ENCODE measurements at places on chromosomes 1 and 21.

- DNase-seq = no peak
These were observed 93.1 kb downstream of the MRPS6 start for GRCh38 chr21:34166468-34166867.

DNA sequence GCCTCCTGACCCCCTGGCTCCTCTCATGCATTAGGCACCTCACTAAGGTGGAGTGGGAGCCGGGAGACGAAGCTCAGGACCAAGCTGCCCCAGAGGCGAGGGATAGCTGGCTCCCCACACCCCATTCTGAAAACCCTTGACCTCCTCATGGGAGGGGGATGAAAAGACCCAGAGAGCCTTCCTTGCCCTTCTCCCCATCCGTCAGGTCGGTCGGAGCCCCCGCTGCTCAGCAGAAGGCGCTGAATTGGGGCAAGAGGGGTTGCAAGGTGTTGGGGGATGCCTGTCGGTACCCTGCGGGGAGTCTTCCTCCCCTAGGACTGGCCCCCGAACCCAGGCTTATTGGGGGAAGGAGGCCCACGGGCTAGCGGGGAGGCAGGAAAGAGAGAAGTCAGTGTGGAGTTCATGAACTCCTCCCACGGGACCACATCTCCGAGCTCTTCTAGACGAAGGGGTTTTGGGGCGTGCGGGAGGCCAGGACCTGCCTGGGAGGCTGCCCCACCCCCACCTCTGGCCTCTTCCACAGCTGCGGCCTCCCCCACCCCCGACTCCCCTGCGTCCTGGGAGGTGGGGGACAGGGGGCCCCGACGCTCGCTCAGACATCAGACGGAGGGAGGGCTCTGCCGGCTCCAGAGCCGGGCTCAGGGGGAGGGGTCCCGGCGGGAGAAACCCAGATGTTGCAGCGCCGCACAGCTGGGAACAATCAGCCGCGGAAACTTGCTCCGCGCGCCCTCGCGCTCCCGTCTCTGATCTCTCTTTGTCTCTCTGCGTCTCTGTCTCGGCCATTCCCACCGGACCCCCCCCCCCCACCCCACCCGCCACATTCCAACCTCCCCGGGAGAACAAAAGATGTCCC is 719 bp downstream of the MFAP2 start:
- DNase-seq = no peak

DNA sequence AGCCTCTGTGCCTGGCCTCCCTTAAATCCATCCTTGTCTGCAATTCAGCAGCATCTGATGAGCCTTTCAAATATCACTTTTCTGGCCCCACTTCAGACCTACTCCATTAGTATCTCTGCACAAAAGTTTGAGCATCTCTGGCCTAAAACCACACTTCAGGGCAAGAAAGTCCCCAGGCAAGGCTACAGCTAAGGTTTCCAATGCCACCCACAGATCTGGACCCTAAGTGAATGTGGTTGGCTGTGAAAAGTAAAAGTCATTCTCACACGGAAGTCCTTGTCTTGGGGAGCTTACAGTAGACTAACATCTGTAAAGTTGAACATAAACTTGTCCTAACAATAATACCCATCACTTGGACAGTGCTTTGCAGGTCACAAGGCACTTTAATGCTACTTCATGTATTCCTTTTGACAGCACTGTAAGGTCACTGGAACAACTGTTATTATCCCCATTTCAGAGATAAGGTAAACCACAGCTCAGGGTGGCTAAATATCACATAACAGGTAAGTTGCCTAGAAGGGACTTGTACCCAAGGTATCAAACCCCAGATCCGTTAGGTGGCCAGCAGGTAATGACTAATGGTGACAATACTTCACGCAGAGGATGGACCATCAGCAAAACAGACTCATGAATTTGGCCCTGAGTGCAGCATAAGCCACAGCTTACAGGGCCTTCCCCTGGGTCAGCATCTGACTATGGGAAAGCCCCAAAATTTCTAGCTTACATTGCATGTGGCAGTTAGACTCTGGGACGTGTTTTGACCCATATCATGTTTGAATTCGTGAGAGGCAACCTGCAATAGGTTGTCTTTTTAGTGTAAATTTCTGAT is 356.0 kb downstream of the HHAT start:
- DNase-seq = no peak

DNA sequence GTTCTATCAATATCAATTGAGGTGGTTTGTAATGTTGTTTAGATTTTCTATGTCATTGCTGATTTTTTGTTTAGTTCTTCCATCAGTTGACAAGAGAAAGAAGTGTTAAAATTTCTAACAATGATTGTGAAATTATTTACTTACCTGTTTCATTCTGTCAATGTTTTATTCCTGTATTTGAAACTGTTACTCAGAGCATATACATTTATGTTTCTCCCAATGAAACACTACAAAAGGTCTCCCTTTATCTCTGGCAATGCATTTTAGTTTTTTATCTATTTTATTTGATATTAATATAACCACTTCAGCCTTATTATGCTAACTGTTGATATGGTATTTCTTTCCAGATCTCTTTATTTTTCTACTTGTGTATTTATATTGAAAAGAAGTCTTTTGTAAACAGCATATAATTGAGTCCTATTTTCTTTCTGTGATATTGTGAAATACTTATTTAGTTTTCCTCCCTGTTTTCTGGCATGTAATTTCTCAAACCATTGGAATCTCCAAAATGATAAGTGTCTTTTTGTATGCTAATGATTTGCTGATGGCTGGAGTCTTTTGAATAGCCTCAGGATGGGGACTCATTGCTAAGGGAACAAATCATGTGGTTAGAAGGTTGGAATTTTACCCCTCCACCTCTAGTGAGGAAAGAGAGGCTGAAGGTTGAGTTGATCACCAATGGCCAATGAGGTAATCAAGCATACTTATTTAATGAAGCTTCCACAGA is 122.0 kb downstream of the ADSS2 start:
- peak; percentile 17 for DNase-seq

- no peak for DNase-seq
These were observed 23.2 kb downstream of the MCOLN2 start for GRCh38 chr1:84973498-84974334.

GRCh38 chr1:222099746-222100145 is 357.9 kb upstream of the DUSP10 start:
- no peak for DNase-seq

DNA sequence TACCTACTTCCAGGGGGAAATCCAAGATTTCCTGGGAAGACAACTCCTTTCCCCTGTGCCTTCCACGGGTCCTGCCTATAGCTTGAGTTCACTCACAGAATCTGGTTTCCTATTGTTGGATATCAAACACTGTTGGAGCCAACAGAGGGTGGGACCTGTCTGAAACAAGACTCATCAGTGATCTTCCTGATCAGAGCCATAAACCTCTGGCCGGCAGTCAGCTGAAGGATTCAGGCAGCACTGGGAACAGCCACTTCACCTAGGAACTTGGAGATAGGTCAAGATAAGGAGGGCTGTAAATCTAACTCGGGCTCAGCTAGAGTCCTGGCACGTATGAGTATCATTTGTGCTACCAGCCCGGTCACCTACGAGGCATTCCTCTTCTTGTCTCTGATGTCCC is 23.3 kb downstream of the SH3BP5L start:
- DNase-seq = no peak

DNA sequence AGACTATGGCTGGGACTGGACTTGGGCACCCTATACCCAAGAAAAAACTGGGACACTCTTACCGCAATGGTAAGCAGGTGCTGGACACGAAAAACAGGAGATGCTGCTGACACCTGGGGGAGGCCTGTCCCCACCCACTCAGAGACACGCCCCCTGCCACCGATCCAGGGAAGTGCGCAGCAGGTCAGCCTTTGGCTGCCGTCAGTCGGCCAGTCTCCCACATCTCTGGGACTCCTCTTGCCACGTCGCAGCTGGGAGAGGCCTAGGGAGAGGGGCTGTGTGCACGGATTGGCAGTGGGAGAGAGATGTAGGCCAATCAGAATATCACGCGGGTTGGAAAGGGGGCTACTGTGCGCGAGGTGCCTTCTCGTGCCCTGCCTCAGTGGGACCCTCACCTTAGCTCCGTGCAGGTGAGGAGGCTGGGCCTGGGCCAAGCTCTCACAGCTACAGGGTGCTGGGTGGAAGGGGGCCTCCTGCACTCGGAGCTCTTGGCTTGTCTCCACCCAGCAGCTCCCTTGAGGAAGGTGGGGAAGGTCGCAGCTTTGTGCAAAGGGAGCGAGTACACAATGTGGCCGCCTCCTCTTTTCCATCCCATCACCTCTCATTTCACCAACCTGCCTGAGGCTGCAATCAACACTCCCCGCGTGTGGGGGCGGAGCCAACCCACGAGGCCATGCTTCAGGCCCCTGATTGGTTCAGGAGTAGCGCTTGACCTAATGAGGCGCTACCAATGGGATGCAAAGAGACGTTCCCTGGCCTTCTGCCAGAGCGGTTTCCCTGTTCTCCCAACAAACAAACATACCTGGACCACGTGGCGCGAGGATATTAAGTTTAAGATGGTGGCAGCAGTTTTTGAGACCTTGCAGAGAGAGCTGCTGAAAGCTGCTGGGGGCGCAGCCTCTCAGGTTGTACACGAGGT is 25.7 kb upstream of the LDLRAP1 start:
- no peak for DNase-seq

GRCh38 chr1:230210326-230210980 is 143.4 kb downstream of the GALNT2 start:
- DNase-seq = no peak

GRCh38 chr1:33015216-33015615 is 21.5 kb downstream of the AK2 start:
- DNase-seq = no peak

GRCh38 chr1:146012703-146013558 is 8.6 kb downstream of the HJV start:
- DNase-seq = peak; percentile 72

DNA sequence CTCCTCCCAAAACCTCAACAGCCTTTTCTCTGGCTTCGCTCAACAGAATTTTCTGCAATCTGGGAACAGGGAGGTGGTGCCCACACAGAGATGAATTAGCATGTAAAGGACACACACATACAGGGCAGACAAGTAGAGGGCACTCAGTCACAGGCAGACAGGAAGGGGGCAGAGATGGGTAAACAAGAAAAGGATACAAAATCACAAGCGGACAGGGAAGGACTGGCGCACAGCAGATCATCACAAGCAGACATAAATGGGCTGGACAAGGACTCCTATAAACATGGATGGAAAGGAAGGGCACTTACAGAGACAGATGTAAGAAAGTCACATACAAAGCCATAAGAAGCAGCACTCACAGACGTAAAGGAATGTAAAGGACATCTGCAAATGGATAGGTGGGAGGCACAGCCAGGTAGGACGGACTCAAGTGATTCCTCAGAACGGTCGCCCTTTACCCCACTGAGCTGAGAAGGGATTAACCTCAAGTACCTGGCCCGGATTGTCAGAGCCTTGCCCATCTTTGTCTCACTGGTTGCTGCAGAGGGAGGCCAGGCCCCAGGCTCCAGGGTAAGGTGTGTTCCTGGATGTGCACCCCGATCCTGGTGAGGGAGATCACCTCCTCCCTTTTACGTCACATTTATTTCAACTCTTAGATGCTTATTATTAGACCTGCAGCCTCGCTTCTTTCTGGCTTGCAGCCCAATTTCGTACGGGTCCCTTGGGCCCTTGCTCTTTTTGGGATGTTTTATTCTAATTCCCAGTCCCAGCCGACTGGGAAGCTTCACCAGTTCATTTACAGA is 836 bp upstream of the PRCC start:
- DNase-seq = no peak

- DNase-seq = no peak
These were observed 162.4 kb upstream of the DUSP10 start for GRCh38 chr1:221904319-221904718.

- no peak for DNase-seq
These were observed 49.6 kb downstream of the TSEN15 start for GRCh38 chr1:184101141-184101540.

- no peak for DNase-seq
These were observed 22.6 kb downstream of the STX12 start for GRCh38 chr1:27795601-27796000.

DNA sequence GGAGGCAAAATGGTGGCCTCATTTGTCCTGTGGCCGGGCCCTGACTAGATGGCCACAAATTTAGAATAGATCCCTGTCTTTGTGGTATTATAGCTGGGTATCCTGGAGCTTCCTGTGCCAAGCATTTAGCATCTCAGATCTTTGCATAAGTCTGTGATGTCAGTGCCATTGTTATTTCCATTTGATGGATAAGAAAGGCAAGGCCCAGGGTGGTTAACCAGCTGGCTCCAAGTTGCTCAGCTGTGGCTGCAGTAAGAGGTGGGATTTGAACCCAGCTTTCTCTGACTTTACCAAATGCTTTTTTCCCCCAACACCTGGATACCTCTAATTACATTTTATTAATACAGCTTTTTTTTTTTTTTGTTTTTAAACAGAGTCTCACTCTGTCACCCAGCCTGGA is 11.7 kb upstream of the TNFRSF8 start:
- no peak for DNase-seq

- DNase-seq = no peak
These were observed 122.3 kb downstream of the MACF1 start for GRCh38 chr1:39326836-39327235.

GRCh38 chr1:61120246-61120840 is 38.0 kb downstream of the NFIA start:
- DNase-seq = no peak

- DNase-seq = peak; percentile 75
These were observed 269.7 kb downstream of the DYRK1A start for GRCh38 chr21:37636152-37636860.

DNA sequence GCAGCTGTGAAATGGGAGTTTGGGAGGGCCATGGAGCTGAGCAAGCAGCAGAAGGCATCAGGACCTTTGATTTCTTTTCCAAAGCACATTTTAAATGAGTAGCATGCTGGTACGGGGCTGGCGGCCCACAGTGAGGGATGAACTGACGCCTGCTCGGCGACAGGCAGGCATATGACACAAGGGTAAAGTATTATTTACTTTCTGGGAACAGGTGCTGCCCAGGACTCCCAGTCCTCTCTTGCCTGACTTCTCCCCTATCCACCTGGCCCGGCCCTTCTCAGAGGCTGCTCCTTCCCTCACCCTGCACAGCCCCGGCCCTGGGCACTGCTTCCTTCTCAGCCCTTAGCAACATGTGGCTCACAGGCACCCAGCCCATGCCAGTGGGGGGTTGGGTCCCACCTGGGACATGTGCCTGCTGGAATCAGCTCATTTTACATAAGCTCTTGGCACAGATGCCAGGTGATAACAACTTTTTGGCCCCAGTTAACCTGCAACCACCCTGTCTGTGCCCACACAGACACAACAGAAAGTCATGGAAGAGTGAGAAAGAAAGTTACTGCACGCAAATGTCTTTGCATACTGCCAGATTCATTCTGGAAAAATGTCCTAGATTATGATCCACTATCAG is 112.3 kb upstream of the GADD45A start:
- no peak for DNase-seq

DNA sequence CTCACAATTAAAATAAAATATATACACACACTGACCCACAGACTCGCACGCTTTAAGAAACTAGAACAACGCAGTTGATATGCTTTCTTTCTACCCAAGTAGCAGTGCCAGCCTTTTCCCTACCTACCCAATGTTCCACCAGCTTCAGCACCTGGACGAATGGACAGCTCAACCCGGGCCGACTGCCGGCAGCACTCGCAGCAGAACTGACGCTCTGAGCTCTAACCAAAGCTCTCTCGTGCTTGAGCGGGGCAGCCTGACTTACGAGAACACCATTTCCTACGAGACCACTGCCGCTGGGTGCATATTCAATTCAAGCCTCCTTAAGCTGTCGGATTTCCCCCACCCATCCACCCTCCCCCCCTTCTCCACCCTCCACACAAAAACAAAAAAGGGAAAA is 127.4 kb upstream of the DPYD start:
- DNase-seq = no peak

Measured in RCC 7860 (cell line).